SJCRH30 (cell line): ENCODE measurements at places on chromosomes 5 and 9. TPM values are rescaled to one million over a fixed set of nuclear protein-coding genes. Genes with fewer than 3 reads are reported as not detected.
A peak's percentile ranks its signal among the peaks of the same experiment; 100 is the strongest.

DNA sequence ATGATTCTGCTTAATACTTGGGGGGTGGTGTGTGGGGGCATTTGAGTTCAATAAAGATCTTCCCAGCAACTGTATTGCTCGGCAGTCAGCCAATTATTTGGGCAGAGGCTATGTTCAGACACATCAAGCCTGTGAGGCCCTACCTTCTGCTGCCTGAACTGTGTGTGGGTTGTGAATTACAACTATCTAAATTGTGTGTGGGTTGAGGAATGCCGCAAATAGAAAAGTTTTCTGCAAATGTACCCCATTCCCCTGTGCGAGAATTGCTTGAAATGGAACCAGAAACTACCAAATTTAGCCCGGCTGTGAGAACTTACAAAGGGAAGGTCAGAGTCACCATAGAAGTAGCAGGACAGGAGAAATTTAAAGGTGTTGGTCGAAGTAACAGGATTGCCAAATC, 360.0 kb upstream of the PIK3R1 start:
- no peak for DNase-seq

FBP1 gene
- total RNA-seq = not detected in 2 replicates

ZNF483 gene
- 16.9 and 19.1 TPM in 2 replicates for total RNA-seq

GRCh38 chr5:57698802-57699201, 216.2 kb upstream of the ACTBL2 start:
- no peak for DNase-seq

GRCh38 chr5:170115925-170116324, 10.2 kb downstream of the FOXI1 start:
- DNase-seq = no peak

SLC6A19 gene
- total RNA-seq = not detected in 2 replicates

- no peak for DNase-seq
Measured at GRCh38 chr9:71824257-71824656, 55.9 kb upstream of the CEMIP2 start.

GPBP1 gene
- 99.9 and 106 TPM in 2 replicates for total RNA-seq

DNA sequence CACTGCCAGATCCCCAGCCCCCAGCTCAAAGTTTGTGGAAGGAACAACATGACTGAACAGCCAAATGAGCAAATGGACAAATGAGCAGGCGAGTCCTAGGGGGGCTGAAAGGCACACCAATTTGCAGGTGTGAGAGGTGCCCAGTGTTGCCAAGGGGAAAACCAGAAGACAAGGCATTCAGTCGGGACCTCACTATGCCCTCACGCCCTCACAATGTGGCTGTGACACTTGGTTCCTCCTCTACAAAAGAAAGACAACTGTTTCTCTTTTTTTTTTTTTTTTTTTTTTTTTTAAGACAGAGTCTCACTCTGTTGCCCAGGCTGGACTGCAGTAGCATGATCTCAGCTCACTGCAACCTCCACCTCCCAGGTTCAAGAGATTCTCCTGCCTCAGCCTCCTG, 28.0 kb downstream of the TNIP1 start:
- DNase-seq = no peak

DNA sequence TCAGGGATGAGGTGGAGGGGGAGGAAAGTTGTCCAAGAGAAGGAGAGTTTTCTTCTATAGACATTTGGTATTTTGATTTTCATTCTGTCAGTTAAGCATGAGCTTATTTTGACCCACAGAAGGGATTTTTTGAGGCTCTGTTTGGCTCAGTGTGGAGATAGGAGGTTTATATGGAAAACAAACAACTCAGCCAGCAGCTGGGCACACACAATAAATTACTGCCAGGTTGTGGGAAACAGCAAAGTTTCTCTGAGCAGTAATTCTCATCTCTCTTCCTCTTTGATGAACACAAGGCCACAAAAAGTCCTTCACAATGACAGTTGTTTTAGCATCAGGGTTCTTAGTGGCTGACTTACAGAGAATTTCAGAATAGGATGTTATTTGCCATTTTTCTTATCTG, 486.1 kb downstream of the KDM4C start:
- DNase-seq = no peak

PLAA gene
- total RNA-seq = 31.0 and 32.3 TPM in 2 replicates

GRCh38 chr9:2241836-2242741, 226.9 kb downstream of the SMARCA2 start:
- DNase-seq = peak; percentile 83

ECM2 gene
- total RNA-seq = not detected in 2 replicates
